Kasumi-1 (cell line): ENCODE measurements at places on chromosomes 4 and X.

GRCh38 chr4:56627985-56628384 lies 53.1 kb downstream of the HOPX start:
- DNase-seq = no peak

DNA sequence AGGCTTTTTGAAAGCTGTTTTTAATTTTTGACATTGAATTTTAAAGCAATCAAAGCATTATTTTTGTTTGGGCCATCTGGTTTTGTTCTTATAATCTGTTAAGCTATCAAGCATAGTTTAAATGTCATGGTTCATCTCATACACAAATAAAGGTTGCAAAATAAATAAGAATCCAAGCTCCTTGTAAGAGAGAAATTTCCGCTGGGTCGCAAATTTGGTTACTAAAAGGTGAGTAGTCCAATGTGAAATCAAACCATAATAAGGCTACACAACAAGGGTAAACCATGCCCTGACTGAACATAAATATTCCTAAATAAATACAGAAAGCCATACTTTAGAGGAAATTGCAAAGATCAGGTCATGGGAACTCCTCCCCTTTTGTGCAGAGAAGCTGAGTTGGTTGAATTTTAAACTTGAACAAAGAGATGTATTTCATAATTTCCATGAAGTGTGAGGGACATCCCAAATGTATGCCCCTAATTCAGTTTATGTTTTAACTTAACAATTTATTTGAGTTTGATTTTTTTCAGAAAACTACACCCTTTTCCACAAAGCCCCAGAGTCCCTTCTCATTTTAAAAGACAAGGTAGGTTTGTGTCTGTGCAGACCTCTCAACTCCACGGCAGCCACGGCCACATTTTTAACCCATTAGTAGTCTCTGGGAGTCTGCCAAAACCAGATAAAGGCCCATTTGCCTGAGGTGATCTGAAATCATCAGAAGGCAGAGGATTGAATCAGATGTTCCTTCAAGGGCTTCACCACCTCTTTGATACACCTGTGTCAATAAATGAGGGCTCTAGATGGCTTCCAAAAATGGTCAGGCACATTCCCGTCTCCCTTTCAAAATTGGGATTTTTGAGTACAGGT lies 85.2 kb downstream of the PLAC1 start:
- no peak for DNase-seq

DNA sequence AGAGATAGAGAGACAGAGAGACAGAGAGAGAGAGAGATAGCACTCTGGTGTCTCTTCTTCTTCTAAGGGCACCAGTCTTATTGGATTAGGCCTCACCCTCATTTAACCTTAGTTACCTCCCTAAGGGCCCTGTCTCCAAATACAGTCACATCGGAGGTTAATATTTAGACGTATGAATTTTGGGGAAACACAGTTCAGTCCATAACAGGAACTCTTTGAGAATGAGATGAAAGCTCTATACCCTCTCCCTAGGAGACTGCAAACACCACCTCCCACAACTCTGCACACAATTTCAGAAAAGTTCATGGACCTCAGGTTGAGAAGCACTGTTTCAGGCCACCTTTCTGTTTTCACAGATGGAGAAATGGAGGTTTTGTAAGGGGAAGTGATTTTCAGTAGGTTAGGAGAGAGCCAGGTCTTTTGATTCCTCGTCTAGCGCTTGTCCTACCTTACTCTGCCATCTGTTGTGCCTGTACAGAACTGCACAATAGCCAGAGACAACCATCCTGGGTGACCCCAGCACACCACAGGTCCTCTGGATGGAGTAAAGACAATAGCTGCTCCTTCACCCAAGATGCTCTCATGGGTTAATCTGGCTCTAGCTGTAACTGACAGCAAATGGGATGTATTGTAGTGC lies 16.9 kb upstream of the LOC101059915 start:
- DNase-seq = peak; percentile 44

- no peak for DNase-seq
Observed at GRCh38 chr4:142721187-142721586, 124.9 kb downstream of the INPP4B start.

GRCh38 chr4:114423582-114423981 lies 175.0 kb upstream of the UGT8 start:
- no peak for DNase-seq

GRCh38 chr4:87118826-87119225 lies 101.6 kb downstream of the KLHL8 start:
- DNase-seq = no peak

DNA sequence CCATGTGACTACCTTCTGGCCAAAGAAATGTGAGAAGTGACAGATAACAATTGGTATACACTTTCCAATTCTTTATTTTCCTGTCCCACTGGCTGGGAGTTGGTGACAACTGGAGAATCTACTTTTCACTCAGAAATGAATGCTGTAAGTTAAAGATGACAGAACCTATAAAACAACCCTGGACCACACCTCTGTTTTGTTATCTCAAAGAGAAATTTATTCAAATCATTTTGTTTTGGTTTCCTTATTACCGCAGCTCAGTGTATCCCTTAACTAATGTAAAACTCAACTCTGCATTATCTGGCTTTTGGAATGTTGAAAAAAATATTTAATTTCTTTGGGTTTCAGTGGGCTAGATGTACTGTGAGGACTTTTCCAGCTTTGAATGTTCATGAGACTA lies 469.8 kb downstream of the PCDH7 start:
- DNase-seq = no peak

DNA sequence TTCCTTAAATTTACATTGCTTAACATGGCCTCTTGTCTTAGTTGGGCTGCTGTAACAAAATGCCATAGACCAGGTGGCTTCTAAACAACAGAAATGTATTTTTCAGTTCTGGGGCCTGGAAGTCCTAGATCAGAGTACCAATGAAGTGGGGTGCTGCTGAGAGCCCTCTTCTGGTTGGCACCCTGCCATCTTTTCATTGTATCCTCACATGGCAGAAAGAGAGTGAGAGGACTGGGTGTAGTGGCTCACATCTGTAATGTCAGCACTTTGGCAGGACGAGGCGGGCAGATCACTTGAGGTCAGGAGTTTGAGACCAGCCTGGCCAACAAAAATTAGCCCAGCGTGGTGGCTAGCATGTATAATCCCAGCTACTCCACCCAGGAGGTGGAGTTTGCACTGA lies 12.0 kb upstream of the KLB start:
- DNase-seq = no peak

DNA sequence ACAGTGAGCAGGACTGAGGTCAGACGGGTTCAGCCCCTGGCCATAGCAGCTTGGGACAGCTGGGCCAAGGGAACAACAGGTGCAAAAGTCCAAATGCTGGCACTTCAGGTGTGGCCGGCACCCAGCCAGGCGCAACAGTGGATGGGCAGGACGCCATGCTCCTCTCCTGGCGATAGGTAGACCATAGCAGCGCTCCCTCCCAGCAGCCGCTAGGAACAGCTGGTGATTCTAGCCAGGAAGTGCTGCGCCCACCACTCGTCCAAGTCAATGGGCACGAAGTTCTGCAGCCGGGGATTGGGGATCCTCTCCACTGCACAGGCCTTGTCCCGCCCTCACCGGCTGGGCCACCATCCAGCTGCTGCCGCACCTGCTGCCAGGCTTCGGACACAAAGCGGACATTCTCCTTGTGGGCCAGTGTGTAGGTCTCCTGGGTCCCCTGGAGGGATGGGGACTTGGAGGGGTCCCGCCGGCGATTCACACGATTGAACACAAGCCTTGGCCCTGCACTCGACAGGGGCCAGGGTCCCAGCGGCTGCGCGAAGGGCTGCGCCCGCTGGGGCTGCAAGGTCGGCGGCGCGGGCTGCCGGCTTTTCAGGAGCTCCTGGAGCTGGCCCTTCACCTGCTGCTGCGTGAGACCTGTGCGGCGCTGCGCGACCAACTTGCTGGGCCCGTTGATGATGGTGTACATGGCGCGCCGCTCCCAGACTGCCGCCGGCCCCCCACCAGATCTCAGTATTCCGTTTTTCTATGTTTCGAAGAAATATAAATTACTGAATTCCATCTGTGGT lies 227.5 kb upstream of the STK26 start:
- DNase-seq = no peak

- DNase-seq = no peak
Observed at GRCh38 chrX:34467437-34467836, 189.6 kb downstream of the TMEM47 start.

DNA sequence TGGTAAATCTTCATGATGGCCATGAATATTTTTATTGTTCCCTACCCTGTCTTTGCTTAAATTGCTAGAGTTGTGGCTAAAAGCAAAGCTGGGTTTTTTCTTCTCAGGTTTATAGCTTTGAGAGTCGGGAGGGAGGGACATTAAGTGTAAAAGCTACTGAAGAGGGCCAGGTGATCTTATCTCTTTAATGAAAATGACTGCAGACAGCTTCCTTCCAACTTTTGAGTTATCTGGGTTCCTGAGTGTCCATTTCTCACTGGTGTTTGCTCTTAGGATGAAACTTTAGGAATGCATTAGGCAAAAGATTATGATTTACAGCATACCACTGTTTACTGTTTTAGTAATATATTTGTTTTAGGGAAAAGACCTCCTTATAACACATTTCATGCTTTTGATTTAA lies 187.7 kb downstream of the SHROOM3 start:
- no peak for DNase-seq

DNA sequence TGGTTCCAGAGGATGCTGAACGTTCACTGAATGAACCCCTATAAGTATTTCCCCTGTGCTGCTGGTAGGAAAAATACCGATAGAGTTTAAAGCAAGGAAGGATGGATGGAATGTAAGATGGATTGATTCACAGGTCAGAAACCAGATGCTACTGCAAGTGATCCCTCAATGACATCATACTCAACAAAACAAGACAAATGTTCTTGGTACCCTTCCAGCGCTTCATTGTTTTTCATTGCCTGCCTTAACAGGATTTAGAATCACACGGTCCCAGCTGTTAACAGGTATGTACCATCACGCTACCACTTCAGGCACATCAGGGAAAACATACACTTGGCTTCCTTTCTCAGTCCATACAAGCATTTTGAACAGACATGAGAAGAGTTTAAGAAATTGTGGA lies 118.1 kb upstream of the TLR3 start:
- DNase-seq = no peak

DNA sequence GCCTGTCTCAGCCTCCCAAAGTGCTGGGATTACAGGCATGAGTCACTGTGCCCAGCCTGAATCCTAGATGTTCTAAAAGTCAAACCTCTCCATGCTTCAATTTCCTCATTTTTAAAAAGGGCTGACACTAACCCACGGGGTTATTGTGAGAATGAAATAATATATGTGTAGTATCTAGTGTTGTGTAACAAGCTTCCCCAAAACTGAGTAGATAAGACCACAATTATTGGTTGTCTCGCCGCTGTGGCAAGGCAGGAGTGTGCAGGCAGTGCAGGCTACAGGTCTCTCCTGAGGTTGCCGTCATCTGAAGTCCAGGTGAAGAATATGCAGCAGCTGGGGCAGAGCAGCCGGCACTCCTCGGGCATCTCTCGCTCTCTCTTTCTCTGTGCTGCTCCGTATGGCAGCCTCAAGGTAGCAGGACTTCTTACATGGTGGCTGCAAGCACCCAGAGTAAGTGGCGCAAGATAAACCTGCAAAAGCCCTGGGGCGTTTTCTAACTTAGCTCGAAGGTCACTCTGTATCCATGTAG lies 30.9 kb downstream of the RAB33B start:
- peak; percentile 28 for DNase-seq

GRCh38 chr4:157076578-157076947 lies 613 bp downstream of the GLRB start:
- DNase-seq = no peak
